ENCODE measurements at places on chromosomes 16 and 17. TPM values are rescaled to one million over a fixed set of nuclear protein-coding genes. Genes with fewer than 3 reads are reported as not detected.

Gene C16orf54
- total RNA-seq: not detected

Gene GRB7
- 0.27 TPM for total RNA-seq

Gene CDC42EP4
- total RNA-seq: 74.6 TPM

Gene FA2H
- total RNA-seq: not detected

Gene RAB26
- total RNA-seq: 0.13 TPM

Measured in mammary microvascular endothelial cell (primary cell).